ENCODE measurements at places on chromosomes 2 and 18. TPM values are rescaled to one million over a fixed set of nuclear protein-coding genes. Genes with fewer than 3 reads are reported as not detected.

RSAD2 gene
- total RNA-seq = 0.85 TPM

GRCh38 chr2:1676913-1677820 lies 67.1 kb downstream of the PXDN start:
- DNase-seq = no peak
- H3K36me3 ChIP-seq = no peaks in the 10 kb centered on the region
- no peaks in the 10 kb centered on the region for H3K4me1 ChIP-seq
- no peak overlapping the region for H3K4me3 ChIP-seq

WNT6 gene
- total RNA-seq = 0.42 TPM

CHRNG gene
- not detected for total RNA-seq

GRCh38 chr2:55962915-55963314 lies 39.3 kb upstream of the EFEMP1 start:
- no peak overlapping the region for H3K27ac ChIP-seq
- no peaks in the 10 kb centered on the region for H3K27me3 ChIP-seq
- no peaks in the 10 kb centered on the region for H3K4me1 ChIP-seq
- DNase-seq = no peak
- no peak overlapping the region for H3K4me3 ChIP-seq
- no peaks in the 10 kb centered on the region for H3K36me3 ChIP-seq

IL18RAP gene
- 4.9 TPM for total RNA-seq

GRCh38 chr2:31318361-31319336 lies 84.7 kb downstream of the EHD3 start:
- no peaks in the 10 kb centered on the region for H3K36me3 ChIP-seq
- peaks cover 34% of the 10 kb centered on the region for H3K4me1 ChIP-seq
- no peak for DNase-seq
- no peak overlapping the region for H3K4me3 ChIP-seq
- H3K27me3 ChIP-seq = no peaks in the 10 kb centered on the region

NABP1 gene
- 44.9 TPM for total RNA-seq

GRCh38 chr2:128821010-128821409 lies 502.3 kb upstream of the HS6ST1 start:
- no peaks in the 10 kb centered on the region for H3K4me1 ChIP-seq
- no peaks in the 10 kb centered on the region for H3K27me3 ChIP-seq
- H3K4me3 ChIP-seq = no peak overlapping the region
